ENCODE measurements at places on chromosomes 4 and X. TPM values are rescaled to one million over a fixed set of nuclear protein-coding genes. Genes with fewer than 3 reads are reported as not detected.

DNA sequence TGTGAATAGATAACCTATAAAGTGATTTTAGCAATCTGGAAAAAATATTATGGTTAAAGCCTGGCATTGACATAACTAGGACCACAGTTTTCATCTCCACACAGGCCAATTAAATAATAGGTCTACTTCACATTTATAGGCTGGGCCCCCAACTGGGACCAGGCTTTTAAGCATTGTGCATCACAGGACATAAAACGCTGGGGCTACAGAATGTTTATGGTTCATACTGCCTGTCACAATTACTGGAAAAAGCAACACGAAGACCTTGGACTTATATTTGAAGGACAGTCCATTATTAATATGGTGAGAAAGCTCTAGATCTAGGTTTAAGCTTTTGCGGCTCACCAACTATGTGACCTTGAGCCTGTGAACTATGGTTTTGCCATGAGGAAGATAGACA is 94.2 kb downstream of the MFAP3L start:
- H3K27ac ChIP-seq = no peak overlapping the region
- H3K36me3 ChIP-seq = no peaks in the 10 kb centered on the region
- no peak for DNase-seq
- H3K27me3 ChIP-seq = no peaks in the 10 kb centered on the region
- no peak overlapping the region for H3K4me3 ChIP-seq

DNA sequence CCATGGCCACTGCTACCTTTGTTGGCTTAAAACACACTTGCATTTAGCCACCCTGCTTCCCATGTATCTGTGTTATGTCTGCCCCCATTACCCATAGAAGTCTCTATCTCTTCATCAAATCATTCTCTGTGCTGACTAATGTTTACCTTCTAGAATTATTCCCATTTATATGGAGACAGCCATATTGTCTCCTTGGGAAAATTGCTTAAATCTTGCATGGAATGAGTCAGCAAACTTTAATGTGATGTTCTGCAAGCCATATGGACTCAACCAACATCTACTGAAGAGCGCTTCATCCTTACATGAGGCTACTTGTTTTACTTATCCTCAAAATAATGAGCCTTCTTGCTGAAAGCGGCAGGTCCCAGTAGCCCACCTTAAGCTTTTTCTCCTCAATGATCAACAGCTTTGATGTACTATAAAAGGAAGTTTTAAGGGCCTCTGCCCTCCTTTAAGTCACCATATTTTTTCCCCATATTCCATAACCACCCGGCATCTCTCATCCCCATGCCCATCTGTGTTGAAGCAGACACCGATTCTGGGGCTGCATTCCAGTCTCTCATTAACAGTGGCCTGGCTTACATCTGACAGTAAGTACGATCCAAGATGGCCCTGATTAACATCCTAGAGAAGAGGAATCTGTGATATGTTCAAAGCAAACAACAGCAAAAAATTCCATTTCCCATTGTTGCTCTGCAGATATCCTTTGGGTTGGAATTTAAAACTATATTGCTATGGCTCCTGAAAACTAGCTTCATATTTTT is 130.4 kb downstream of the ARHGAP6 start:
- no peak overlapping the region for H3K4me3 ChIP-seq
- no peak overlapping the region for H3K27ac ChIP-seq
- no peak for DNase-seq
- H3K36me3 ChIP-seq = no peaks in the 10 kb centered on the region
- no peaks in the 10 kb centered on the region for H3K4me1 ChIP-seq
- H3K27me3 ChIP-seq = no peaks in the 10 kb centered on the region

- no peak for DNase-seq
- no peak overlapping the region for H3K27ac ChIP-seq
- no peaks in the 10 kb centered on the region for H3K27me3 ChIP-seq
- H3K4me1 ChIP-seq = peaks cover 21% of the 10 kb centered on the region
These were observed 11.4 kb downstream of the MCUB start for GRCh38 chr4:109571494-109571893.

DNA sequence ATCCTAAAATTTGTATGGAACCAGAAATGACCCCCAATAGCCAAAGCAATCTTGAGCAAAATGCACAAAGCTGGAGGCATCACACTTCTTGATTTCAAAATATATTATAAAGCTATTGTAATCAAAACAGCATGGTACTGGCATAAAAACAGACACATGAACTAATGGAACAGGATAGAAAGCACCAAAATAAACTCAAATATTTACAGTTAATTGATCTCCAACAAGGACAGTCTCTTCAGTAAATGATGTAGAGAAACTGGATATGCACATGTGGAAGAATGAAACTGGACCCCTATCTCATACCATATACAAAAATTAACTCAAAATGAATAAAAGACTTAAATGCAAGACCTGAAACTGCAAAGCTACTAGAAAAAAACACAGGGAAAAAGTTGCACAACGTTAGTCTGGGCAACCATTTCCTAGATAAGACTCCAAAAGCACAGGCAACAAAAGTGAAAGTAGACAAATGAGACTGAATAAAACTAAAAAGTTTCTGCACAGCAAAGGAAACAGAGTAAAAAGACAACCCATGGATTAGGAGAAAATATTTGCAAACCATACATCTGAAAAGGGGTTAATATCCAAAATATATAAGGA is 64.9 kb downstream of the CD99L2 start:
- H3K4me1 ChIP-seq = no peaks in the 10 kb centered on the region
- no peaks in the 10 kb centered on the region for H3K27me3 ChIP-seq
- no peak overlapping the region for H3K4me3 ChIP-seq
- no peak for DNase-seq
- H3K36me3 ChIP-seq = no peaks in the 10 kb centered on the region
- H3K27ac ChIP-seq = no peak overlapping the region

Gene HTN1
- not detected for total RNA-seq

- H3K27ac ChIP-seq = no peak overlapping the region
- H3K4me1 ChIP-seq = no peaks in the 10 kb centered on the region
- H3K4me3 ChIP-seq = no peak overlapping the region
These were observed 114.0 kb downstream of the STOX2 start for GRCh38 chr4:184019076-184019475.

DNA sequence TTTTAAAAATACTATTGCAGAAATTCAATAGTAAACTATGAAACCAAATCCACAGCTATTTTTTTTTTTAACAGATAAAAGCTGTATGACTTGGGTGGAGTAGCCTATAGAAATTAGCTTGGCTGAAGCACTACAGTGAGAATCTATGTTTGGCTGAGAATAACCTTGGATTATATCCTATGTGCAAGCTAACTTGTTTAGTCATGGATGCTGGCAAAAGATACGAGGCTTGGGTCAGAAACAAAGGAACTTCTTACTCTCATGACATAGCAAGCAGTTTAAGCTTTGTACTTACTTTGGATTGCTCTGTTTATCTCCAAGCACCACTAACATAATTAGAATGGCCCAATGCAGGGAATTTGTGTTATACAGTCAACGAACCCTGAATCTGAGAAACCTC is 119.2 kb upstream of the GRID2 start:
- no peak for DNase-seq
- no peaks in the 10 kb centered on the region for H3K4me1 ChIP-seq
- no peaks in the 10 kb centered on the region for H3K36me3 ChIP-seq
- H3K4me3 ChIP-seq = no peak overlapping the region
- H3K27me3 ChIP-seq = no peaks in the 10 kb centered on the region

DNA sequence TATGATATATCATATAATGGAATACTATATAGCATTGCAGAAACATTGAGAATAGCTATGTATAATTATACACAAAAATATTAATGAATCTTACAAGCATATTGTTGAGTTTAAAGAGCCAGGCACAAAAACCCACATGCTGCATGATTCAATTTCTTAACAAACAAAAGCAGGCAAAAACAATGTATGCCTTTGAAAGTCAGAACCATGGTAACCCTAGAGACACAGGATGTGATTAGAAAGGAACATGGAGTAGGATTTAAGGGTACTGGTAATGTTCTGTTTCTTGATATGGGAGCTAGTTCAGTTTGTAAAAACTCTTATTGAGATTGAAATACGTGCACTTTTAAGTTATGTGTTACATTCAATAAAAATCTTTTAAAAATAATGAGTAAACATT is 21.5 kb downstream of the CXCL8 start:
- no peaks in the 10 kb centered on the region for H3K36me3 ChIP-seq
- no peak for DNase-seq
- no peaks in the 10 kb centered on the region for H3K4me1 ChIP-seq

DNA sequence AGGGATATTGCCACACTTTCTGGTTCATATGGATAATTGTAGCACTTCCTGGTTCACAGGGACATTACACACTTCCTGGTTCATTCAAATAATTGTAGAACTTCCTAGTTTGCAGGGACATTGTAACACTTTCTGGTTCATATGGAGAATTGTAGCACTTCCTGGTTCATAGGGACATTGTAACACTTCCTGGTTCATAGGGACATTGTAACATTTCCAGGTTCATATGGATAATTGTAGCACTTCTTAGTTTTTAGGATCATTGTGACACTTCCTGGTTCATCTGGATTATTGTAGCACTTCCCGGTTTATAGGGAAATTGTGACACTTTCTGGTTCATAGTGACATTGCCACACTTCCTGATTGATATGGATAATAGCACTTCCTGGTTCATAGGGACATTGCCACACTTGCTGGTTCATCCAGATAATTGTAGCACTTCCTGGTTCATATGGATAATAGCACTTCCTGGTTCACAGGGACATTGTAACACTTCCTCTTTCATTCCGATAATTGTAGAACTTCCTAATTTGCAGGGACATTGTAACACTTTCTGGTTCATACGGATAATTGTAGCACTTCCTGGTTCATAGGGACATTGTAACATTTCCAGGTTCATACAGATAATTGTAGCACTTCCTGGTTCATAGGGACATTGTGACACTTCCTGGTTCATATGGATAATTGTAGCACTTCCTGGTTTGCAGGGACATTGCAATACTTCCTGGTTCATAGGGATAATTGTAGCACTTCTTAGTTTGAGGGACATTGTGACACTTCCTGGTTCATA is 59.2 kb upstream of the CD99 start:
- peak overlapping the region; percentile 86 for H3K27ac ChIP-seq
- no peaks in the 10 kb centered on the region for H3K36me3 ChIP-seq
- no peak overlapping the region for H3K4me3 ChIP-seq
- DNase-seq = no peak

GRCh38 chr4:46274717-46275116 is 115.2 kb downstream of the GABRA2 start:
- DNase-seq = no peak
- no peak overlapping the region for H3K4me3 ChIP-seq
- H3K27me3 ChIP-seq = no peaks in the 10 kb centered on the region
- no peaks in the 10 kb centered on the region for H3K36me3 ChIP-seq

Gene PDCL2
- not detected for total RNA-seq

GRCh38 chr4:87309625-87310024 is 13.1 kb downstream of the HSD17B13 start:
- no peaks in the 10 kb centered on the region for H3K36me3 ChIP-seq
- H3K27ac ChIP-seq = no peak overlapping the region
- no peaks in the 10 kb centered on the region for H3K4me1 ChIP-seq
- no peaks in the 10 kb centered on the region for H3K27me3 ChIP-seq
- no peak overlapping the region for H3K4me3 ChIP-seq
- no peak for DNase-seq

DNA sequence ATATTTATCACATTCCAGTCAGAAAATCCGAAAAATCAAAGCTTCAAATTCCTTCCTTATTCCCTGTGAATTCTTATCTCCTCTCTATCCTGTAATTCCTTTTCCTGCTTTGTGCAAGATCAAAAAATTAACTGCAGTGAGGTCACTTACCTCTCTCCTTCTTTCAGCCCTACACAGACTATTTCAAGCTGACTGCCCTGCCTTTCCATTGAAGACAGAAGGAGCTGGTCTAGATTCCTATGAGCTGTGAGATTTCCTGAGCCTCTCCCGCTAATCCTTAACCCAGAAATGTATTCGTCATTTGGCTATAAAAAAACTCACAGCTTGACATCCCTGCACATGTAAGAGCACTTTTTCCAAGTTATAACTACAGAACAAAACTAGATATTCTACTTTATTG is 26.6 kb downstream of the TRIML2 start:
- no peak overlapping the region for H3K27ac ChIP-seq
- H3K36me3 ChIP-seq = no peaks in the 10 kb centered on the region
- H3K27me3 ChIP-seq = no peaks in the 10 kb centered on the region
- DNase-seq = no peak
- no peak overlapping the region for H3K4me3 ChIP-seq
- H3K4me1 ChIP-seq = no peaks in the 10 kb centered on the region

Gene CCNA2
- 1.7 TPM for total RNA-seq

GRCh38 chr4:139791681-139792080 is 126.1 kb downstream of the MGST2 start:
- peaks cover 2% of the 10 kb centered on the region for H3K4me1 ChIP-seq
- H3K36me3 ChIP-seq = no peaks in the 10 kb centered on the region
- H3K4me3 ChIP-seq = no peak overlapping the region

Gene GPC4
- total RNA-seq = not detected

DNA sequence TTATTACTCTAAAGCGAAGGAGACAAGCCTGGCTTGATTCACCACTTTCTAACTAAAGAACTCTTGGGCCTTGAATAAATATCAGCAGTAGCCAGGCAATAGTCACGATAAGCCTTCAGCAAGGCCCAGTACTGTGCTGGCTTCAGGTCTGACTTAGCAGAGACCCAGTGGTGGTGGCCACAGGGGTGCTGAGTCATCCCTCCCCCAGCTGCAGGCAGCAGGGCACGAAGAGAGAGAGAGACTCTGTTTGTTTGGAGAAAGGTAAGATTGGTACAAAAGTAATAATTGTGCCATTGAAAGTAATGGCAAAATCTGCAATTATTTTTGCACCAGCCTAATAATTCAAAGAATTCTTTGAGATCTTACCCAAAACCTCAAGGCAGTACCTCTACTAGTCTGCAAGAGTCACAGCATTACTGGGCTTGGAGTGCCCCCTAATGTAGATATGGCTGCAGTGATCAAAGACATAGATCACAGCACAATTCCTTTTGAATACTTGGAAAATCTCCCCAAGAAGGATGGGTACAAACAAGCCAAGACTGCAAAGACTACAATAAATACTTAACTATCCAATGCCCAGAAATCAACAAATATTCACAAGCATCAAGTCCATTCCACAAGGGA is 159.5 kb upstream of the USP38 start:
- H3K27ac ChIP-seq = no peak overlapping the region
- H3K4me1 ChIP-seq = no peaks in the 10 kb centered on the region
- no peaks in the 10 kb centered on the region for H3K36me3 ChIP-seq
- H3K27me3 ChIP-seq = no peaks in the 10 kb centered on the region
- no peak for DNase-seq

Gene ETNPPL
- total RNA-seq = not detected

Gene GALNTL6
- not detected for total RNA-seq
